Activated T-cell treated with anti-CD3 and anti-CD28 coated beads, Interleukin-2, amount 50 U/mL, for 48 hours (primary cell): ENCODE measurements at places on chromosomes 12 and 14.
A peak's percentile ranks its signal among the peaks of the same experiment; 100 is the strongest.

DNA sequence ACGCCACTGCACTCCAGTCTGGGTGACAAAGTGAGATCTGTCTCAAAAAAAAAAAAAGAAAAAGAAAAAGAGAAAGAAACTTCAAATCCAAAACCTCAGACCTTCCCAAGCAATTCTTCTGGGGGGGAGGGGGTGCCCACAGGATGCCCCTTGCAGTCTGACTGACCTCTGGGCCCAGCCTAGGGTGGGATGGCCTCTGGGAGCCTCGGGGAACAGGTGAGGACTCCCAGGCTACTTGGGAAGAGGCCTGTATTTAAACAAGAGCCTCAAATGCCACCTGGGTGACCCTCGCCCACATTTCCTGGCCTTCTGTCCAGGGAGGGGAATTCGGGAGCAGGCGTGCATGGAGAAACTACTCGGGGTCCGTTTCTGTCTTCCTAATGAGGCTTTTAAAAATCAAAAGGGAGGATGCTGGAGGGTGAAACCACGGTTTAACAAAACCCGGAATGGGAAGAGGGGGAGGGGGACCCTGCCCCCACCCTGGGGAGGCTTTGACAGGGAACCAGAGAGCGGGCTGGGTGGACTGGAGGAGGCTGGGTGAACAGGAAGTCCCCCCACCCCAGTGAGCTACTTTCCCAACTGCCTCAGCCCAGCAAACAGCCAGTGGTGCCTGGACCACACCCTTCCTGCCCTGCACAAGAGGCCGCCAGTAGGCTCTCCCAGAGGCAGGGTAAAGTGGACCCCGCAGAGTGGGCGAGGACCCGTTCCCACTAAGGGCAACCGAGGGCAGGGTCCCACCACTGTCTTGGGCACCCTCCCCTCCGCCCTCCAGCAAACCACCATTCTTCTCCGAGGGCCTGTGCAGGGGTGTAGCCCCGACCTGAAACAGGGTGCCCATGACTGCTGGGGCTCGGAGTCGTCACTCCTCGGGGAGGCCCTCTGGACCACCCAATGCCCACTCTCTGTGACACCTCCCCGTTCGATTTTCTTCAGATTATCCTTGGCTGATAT lies 1.5 kb upstream of the FBRSL1 start:
- peak; percentile 50 for DNase-seq

DNA sequence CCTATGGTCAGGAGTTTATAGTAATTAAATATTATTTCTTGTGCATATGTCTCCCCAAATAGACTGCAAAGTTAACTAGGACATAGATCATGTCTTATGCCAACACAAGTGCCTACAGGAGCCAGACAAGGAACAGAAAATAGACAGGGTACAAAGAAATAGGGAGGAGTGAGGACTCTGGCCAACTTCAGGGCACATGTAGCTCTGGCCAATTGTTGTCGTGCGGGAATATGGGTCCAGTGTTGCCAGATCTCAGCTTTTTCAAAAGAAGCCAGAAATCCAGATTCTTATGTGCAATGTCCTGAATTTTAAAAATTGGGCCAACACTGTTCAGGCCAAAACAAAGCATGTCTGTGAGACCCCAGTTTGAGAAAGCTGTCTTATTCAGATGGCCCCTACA lies 68.7 kb downstream of the RFX4 start:
- DNase-seq: no peak

GRCh38 chr14:74720526-74720925 lies 7.6 kb downstream of the FCF1 start:
- DNase-seq: no peak

DNA sequence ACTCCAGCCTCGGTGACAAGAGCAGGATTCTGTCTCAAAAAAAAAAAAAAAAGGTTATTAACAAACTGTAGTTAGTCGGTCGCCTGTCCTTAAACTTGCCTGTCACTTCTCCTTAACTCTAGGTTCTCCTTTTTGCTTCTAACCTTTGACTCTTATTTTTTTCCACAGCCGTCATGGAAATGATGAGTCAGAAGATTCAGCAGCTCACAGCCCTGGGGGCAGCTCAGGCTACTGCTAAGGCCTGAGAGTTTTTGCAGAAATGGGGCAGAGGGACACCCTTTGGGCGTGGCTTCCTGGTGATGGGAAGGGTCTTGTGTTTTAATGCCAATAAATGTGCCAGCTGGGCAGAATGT lies 418 bp upstream of the MYG1 start:
- no peak for DNase-seq

- no peak for DNase-seq
Observed at GRCh38 chr12:69685810-69686209, 13.3 kb downstream of the BEST3 start.
